ENCODE measurements at places on chromosomes 6 and 20.

DNA sequence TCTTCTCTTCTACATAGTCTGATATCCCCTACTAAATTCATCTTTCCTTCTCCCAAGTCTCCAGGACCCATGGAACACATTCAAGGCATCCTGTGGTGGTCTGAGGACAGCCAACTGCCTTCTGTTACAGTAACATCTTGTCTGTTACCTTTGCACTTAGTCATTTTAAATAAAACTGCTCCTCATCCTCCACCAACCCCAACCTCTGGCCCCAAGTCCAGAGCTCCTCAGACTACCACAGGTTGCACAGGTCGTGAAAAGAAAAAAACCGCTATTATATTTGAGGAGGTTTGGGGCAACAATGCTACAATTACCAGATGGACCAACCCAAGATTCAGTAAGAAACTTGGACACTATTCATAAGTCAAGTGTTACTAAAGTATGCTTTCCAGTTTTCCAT lies 49.9 kb downstream of the MAN1A1 start:
- DNase-seq, result no peak

GRCh38 chr6:36615018-36615761 lies 21.0 kb downstream of the SRSF3 start:
- DNase-seq, result no peak

- DNase-seq, result no peak
Observed at GRCh38 chr6:157096522-157096921, 226.8 kb downstream of the TMEM242 start.

DNA sequence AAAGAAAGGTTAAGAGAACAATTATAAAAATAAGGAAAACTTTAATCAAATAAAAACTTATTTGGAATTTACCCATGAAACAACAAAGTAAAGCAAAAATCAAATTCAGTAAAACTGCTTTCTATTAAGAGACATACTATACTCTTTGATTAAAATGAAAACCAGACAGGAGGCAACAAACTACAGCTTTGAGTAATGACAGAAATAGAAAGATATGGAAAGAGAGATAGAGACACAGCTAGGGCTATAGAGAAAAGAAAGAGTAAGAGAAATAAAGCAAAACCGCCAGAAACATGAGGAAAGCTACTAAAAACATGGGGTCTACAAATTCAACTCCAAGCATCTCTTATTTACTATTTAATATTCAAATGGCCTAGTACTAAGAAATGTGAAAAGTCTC lies 67.6 kb downstream of the PHIP start:
- no peak for DNase-seq

DNA sequence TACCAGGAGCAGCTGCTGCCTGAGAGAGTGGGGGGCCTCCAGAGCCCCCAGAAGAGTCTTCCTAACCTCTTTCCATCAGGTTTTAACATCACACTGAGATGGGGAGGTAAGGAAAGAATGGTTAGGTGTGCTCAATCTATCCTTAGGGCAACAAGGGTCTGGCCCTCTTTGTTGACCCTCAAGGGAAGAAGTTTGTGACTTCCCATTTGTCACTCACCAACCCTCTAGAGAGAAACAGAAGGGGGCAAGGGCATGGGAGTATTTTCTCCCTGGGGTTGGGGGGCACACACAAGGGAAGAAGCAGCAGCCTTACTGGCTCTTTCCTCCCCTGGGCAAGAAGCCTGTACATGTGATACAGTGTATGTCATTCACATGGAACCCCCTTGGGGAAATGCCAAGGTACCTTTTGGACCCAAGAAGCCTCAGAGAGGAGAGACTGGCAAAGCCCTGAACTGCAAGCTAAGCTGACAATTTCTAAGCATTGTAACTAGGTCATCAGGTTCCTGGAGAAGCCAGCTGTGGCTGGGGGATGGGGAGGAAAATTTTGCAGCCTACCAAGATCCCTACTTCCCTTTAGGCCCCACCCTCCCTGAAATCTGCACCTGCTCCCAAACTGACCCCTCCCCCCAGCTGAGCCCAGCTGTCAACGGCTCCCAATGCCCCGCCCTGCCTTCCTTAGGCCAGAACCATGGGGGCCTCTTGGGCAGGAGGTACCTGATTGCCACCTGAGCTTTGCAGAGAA lies 14.5 kb downstream of the BCL2L1 start:
- DNase-seq, result no peak

DNA sequence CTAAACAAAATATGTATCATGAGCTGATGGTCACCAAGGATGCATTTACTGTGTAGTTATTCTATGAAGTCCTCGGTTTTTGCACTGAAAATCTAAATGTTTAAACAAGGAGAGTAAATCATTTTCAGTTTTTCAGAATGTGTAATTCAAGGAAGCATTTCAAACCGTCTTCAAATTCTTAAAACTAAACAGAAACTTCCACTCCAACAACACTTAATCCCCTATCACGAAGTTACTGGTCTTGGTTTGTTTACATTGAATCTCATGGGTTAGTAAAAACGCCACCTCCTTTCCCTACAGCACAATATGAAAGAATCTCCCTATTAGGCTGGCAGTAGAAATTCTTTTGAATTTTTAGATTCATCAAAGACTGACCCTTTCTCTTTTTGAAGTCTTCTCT lies 192.9 kb downstream of the AIG1 start:
- DNase-seq, result no peak

GRCh38 chr6:5531853-5532375 lies 270.6 kb downstream of the FARS2 start:
- DNase-seq, result no peak

GRCh38 chr6:2947445-2947844 lies 23.9 kb downstream of the SERPINB6 start:
- no peak for DNase-seq

- no peak for DNase-seq
Observed at GRCh38 chr20:49286689-49287551, 9.1 kb upstream of the ZNFX1 start.

GRCh38 chr20:21804802-21805201 lies 99.3 kb downstream of the PAX1 start:
- no peak for DNase-seq

DNA sequence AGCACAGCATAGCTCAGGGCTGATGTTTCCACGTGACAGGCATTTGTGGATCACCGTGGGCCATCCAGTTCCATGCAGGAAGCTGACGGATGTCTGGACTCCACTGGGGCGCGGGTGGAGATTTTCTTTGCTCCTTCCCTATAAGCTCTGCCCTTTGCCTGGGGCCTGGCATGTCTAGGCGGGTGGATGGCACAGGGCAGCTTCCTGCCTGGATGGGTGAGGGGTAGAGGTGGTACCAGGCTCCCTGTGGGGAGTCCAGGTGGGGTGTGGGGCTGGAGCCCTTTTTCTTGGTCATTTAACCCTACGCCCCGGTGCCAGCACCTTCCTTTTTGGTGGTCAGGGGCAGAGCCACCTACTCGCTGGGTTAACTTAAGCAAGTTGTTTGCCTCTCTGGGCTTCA lies 10.4 kb downstream of the FAM110A start:
- no peak for DNase-seq

- DNase-seq, result no peak
Observed at GRCh38 chr20:43459022-43459942, 1.6 kb downstream of the SRSF6 start.

DNA sequence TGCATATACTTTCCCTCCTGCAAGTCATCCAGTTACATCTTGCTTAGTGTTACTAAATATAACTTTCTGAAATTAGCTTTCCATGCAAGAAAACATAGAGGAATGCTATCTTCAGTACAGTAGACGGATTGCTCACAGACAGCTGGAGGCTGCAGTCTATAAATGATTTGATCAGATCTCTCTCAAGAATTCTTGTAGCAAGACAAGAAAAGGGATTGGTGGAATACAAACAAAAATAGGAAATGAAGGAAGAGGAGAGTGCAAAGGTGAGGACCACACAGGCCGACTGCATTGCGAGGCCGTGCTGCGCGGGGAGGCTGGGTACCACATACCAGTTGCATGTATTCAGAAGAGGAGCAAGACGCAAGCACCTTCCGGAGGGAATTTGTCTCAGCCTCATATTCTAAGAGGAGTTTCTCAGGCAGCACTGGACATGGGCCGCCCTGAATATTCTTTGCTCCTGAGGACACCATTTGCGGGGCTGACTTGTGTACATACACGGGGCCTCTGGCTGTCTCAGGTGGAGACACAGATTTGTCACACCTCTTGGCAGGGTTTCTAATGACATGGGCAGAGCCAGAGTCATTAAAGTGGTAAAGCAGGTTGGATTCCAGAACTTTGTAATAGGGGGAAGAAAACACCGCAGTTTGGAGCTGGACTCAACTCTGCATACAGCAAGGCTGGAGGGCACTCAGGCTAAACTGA lies 22.7 kb upstream of the KIF25 start:
- peak; percentile 10 for DNase-seq

GRCh38 chr20:5504061-5504739 lies 187.4 kb upstream of the PROKR2 start:
- peak; percentile 6 for DNase-seq

DNA sequence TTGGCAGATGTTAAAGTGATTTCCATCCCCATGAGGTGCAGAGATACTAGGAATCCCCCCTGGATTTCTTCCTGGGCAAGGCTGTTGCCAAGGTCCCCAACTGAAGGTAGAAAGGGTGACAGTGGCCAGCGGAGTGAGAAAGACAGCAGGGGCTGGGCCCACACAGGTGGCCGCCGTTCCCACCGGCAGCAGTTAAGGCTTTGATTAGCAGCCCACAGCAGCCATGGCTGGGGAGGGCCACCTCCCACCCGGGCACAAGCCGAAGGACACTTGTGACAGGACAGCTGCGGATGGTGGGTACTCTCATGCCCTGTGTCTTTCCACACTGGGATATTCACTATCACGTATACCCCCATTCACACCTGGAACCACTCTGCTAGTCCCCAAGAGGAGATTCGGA lies 63.9 kb upstream of the CDYL start:
- no peak for DNase-seq

GRCh38 chr6:16547587-16547986 lies 213.7 kb downstream of the ATXN1 start:
- no peak for DNase-seq

DNA sequence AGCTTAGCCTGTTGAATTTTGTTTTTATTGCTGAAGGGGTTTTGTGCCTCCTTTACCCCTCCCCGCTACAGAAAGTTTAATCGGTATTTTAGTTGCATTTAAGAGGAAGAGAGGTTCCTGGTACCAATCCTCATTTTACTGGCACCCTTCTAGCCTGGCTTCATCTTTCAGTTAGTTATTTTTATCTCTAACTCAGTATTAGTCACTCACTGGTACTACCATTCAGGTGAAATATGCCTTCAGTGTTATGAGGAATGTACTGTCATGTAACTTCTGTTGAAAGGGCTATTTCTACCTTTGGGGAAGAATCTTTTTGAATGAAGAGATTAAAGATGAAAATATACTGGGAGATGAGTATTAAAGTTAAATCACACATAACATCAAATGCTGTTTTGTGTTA lies 211.8 kb downstream of the CDKAL1 start:
- DNase-seq, result no peak

DNA sequence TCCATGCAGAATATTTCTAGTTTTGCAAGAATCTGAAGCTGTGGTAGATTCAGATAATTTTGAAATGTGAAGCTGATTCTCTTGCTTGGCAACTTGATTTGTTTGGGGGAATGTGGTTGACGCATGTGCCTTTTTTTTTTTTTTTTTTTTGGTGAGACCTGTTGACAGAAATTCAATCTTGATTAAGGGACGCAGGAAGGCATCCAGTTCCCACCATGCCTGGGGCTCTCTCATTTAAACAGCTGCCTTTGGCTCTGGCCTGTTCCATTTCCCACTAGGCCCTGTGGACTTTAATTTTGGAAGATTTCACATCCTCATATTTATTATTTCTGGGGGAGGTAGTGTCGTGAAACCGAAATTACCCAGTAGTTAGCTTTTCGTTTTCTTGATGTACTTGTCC lies 8.6 kb downstream of the TPX2 start:
- no peak for DNase-seq

DNA sequence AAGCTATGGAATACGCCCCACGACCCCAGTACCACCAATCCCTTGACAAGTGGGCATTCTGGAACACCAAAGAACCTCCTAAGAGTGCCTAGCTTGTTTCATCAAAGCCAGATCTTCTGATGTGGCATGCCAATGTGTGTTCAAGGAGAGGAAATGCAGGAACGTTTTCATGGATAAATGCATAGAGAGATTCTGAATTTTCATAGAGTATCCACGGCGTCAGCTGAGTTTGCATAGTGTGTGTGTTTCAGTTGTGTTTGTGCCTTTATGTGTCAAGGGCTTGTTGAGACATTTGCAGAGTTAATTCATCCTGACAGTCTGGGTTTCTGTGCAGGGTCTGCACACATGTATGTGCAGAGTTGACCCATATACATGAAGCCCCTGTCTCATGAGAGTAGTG lies 172.7 kb upstream of the LRFN2 start:
- DNase-seq, result no peak

- DNase-seq, result no peak
Observed at GRCh38 chr6:53544217-53544469, 758 bp downstream of the GCLC start.

DNA sequence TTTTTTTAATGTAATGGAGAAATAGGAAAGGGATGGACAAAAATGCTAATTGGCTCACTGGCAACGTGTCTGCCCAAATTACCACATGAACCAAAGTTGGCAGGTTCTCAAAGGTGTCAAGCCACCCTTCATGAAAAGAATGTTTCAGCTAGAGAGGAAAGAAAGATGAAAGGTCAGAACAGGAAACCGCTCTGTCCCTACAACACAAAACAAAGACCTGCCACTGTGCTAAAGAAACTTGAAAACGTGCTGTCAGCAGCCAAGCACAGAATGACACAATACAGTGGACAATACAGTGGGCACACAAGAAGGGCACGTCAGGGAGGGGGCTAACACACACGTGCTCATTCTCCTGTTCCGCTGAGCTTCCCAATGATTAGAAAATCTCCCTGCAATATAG lies 4.9 kb downstream of the PREP start:
- DNase-seq, result no peak

DNA sequence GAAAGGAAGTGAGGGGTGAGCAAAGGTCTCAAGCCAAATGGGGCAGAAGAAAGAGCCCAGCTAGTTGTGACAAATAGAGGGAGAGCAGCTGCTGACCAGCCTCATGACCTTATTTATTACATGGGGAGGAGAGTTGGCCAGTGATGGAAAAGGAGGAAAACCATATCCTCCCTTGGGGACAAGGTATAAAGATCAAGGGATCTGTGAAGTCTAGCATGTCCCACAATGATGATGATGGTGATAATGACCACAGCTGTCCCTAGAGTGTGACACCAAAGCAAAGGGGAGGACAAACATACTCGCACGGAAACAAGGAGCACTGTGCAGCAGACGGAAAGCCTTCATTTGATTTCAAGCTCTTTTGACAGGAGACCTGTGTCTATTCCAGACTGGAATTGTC lies 190.4 kb upstream of the MCHR2 start:
- no peak for DNase-seq

Measured in smooth muscle cell of the brain vasculature (primary cell).